ENCODE measurements at places on chromosomes 6 and 20. TPM values are rescaled to one million over a fixed set of nuclear protein-coding genes. Genes with fewer than 3 reads are reported as not detected.
A peak's percentile ranks its signal among the peaks of the same experiment; 100 is the strongest.

- H3K36me3 ChIP-seq: no peaks in the 10 kb centered on the region
- H3K27ac ChIP-seq: no peak overlapping the region
- H3K4me3 ChIP-seq: no peak overlapping the region
- DNase-seq: no peak
- H3K27me3 ChIP-seq: no peaks in the 10 kb centered on the region
- H3K4me1 ChIP-seq: no peaks in the 10 kb centered on the region
Observed at GRCh38 chr6:104396077-104396476, 463.6 kb downstream of the HACE1 start.

DNA sequence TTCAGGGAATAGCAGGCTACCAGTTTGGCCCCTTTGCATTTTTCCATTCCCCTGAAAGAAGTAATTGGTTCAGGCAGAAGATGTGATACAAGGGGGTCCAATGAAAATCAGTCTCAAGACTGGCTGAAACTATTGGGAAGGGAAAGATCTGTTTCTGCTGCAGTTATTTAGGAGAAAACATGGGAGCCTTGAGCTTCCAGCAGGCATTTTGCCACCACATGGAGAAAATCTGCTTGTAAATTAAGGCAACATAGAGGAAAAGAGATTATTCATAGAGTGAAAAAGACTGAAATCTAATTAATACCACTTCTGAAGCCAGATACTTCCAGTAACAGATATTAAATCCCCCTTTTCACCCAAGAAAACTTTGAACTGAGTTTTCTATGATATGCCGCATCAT, 44.2 kb upstream of the SNAP25 start:
- no peak overlapping the region for H3K4me3 ChIP-seq
- H3K4me1 ChIP-seq: no peaks in the 10 kb centered on the region
- no peaks in the 10 kb centered on the region for H3K27me3 ChIP-seq

DNA sequence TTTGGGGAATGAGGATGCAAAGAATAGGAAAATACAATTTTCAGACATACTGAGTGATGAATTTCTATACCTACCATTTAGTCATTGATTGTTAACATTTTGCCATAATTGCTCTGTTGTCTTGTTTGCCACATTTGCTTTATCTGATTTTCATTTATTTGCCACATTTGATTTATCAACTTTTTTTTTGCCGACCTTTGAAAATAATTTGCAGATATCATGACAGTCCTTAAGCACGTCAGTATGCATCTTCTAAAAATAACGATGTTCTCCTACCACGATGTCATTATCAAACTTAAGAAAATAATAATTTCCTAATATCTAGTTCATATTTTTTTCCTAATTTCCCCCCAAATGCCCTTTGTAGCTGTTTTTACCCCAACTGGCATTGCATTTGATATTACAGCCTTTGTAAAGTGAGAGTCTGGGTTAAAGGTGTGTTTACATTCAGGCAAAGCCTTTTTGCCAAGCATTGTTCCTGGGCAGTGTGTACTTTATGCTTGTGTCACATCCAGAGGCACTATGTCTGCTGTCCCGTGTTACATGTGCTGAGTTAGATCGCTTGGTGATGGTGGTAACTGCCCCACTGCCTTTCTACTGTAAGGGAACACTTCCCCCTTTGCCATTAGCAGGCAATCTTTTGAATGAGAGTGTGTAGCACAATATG, 26.4 kb downstream of the SEC23B start:
- H3K27me3 ChIP-seq: no peaks in the 10 kb centered on the region
- H3K36me3 ChIP-seq: no peaks in the 10 kb centered on the region
- H3K4me3 ChIP-seq: no peak overlapping the region
- no peaks in the 10 kb centered on the region for H3K4me1 ChIP-seq

DNA sequence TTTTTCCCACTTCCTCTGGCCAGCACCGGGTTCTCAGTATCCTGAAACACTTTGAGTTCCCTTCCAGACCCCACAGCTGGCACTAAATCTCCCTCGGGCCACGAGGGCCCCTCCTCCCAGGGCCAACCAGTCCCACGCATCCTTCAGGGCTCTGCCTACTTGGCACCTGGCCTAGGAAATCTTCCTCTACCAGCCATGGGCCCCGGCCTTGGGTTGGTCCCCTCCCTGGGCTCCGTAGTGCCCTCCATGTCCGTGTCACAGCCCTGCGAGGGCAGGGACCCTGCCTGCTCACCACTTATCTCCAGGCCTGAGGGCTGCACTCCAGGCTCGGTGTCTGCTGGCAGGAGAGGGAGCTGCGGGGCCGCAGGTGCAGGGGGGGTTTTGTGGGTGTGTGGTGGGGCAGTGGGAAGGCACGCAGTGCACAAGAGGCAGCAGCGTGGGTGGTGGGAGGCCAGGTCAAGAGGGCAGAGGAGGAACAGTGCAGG, 48.8 kb upstream of the CDH22 start:
- H3K4me1 ChIP-seq: peaks cover 12% of the 10 kb centered on the region
- peak; percentile 59 for DNase-seq
- H3K4me3 ChIP-seq: no peak overlapping the region
- no peaks in the 10 kb centered on the region for H3K27me3 ChIP-seq
- no peaks in the 10 kb centered on the region for H3K36me3 ChIP-seq

DNA sequence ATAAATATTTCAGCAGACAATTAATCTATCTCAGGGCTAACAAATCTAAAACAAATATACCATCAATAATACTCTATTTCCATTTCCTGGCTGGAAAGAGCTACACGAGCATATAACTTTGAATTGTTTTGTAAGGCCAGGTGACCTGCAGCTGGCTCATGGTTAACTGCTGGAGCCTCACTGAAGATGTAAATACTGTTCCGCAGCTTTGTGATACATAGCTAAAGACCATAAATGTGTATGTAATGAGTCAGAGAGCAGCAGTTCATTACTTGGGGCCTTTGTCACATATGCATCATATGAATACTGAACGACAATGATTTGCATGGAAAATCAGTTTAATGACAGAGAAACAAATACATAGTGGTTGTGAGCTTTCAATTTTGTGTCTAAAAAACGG, 109.4 kb upstream of the CCN2 start:
- H3K27me3 ChIP-seq: no peaks in the 10 kb centered on the region
- H3K4me1 ChIP-seq: peaks cover 9% of the 10 kb centered on the region
- no peak overlapping the region for H3K27ac ChIP-seq
- DNase-seq: no peak

Gene TOMM6
- total RNA-seq: 144 TPM

Gene SLC22A7
- not detected for total RNA-seq

- no peaks in the 10 kb centered on the region for H3K27me3 ChIP-seq
- H3K36me3 ChIP-seq: no peaks in the 10 kb centered on the region
- peaks cover 2% of the 10 kb centered on the region for H3K4me1 ChIP-seq
- H3K4me3 ChIP-seq: no peak overlapping the region
- no peak overlapping the region for H3K27ac ChIP-seq
Observed at GRCh38 chr20:19205981-19206396, 6.5 kb upstream of the SLC24A3 start.

Gene OXT
- total RNA-seq: not detected

Gene DAAM2
- total RNA-seq: 25.2 TPM
